Glutamatergic neuron (in vitro differentiated cells): ENCODE measurements at places on chromosomes 3 and 15.
A peak's percentile ranks its signal among the peaks of the same experiment; 100 is the strongest.

- no peak for DNase-seq
Measured at GRCh38 chr3:69710153-69710977, 28.9 kb upstream of the MITF start.

GRCh38 chr15:79562403-79562815, 130.3 kb downstream of the MINAR1 start:
- DNase-seq = no peak

DNA sequence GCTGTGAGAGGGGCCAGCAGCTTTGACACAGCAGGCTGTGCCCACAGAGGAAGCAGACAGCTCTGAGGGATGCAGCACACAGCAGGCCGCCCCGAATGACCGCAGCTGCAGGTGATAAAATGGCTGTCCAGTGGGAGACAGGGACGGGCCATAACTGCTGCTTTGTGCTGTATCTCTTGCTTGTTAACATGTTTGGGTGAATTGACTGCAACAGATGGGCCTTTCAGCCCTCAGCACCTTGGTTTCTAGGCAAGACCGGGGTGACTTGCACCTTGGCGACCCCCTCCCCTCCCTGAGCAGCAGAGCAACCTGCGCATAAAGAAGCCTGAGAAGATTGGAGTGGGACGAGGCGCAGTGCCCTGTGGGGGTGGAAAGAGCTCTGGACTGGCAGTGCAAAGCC, 36.6 kb upstream of the CLK3 start:
- no peak for DNase-seq

DNA sequence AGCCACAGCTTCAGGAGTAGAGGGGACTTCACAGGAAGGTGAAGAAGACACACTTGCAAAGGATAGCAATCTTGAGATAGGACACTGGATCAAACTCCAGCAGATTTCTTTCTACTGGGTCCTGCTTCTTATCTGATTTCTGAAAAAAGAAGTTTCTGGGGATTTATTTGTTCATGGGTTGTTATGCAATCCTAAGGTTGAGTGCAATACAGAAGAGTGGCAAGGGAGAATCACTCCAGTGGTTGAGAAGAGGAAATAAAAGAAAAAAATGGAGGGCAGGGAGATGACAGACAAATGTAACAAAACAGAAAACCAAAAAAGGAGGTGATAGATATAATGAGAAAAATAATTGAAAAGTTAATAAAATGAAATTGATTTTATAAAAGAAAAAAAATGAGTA, 858.3 kb downstream of the TUSC7 start:
- DNase-seq = no peak

GRCh38 chr3:126466886-126467610, 8.6 kb downstream of the ZXDC start:
- DNase-seq = no peak

- DNase-seq = no peak
Measured at GRCh38 chr3:181872887-181873286, 161.2 kb downstream of the SOX2 start.

DNA sequence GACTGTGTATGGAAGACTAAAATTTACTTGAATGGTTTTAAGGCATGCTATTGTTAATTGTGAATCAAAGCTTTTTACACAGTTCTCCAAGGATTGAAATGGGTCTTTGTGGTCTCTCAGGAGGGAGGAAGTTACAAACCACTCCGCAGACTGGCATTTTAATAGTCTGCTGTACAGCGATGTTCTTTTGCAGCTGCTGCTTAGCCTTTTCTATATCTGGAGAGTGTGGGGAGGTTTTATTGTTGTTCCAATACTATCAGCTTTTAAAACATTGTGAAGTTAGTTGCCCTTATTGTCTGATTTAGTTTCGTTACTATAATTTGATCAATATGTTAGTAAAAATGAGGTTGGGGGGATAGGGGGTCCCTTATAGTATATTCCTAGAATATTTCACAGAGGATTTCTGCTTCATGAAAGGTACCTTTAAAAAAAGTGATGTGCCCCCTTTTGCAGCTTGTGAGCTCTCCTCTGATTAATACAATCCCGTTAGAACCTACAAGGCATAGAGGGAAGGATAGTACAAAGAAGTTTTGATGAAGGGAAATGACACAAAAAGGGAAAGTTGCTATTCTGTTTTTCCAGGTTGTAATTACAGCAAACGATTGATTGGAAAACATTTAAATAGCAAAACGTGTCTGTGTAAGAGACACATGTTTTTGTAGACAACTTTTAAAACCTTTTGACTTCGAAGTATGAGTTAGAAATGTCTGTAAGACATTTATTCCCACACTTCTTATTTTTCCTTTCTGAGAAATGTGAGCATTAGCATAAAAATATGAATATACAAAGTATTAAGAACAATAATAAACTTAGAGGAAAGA, 158.3 kb upstream of the CGNL1 start:
- DNase-seq = no peak

GRCh38 chr15:77871852-77872371, 205.6 kb downstream of the TBC1D2B start:
- peak; percentile 52 for DNase-seq

DNA sequence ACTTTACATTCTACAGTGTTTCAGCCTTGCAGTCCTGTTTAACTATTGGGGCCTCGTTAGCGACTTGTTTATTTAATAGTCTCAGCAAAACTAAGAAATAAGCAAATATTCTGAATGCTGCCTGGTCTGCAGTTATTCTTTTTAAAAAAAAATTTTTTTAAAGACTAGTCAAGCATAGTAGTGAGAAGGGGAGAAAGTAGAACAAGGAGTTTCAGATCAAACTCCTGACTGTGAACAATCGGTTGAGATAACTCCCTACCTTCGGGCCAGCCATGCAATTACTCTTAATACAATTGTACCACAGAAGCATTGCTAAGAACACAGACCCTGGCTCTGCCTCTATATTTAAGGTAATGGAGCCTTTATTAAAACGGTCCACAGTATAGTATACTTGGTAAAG, 5.8 kb upstream of the DUT start:
- DNase-seq = no peak

DNA sequence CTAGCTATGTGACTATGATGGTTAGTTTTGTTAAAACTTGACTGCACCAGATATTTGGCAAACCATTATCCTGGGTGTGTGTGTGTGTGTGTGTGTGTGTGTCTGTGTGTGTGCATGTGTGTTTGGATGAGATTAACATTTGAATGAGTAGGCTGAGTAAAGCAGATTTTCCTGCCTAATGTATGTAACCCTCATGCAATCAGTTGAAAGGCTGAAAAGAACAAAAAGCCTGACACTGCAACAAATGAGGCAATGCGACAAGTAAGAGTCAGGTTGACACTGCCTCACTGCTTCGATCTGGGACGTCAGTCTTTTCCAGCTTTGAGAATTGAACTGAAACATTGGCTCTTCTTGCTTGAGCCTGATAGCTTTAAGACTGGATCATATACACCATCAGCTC, 643.0 kb downstream of the NAALADL2 start:
- no peak for DNase-seq

DNA sequence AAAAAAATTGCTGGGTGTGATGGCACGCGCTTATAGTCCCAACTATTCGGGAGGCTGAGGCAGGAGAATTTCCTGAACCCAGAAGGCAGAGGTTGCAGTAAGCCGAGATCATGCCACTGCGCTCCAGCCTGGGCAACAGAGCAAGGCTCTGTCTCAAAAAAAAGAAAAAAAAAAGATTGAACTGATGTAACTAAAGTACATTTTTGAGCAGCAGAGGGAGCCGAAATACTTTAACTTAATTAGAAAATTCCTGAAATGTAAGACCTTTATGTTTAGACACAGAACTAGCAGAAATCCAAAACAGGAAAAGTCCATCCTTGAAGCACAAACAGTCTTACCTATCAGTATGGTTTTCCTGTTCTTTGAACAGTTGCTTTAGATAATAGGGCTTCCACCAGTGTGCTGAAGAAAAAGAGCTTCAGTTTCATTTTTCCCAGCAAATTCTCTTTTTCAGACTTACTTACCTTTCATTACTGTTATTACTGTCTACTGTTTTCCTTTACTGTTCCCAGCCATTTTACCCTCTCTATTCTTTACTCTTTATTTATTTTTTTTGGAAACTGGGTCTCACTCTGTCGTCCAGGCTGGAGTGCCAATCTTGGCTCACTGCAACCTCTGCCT, 33.4 kb upstream of the ZNF609 start:
- DNase-seq = no peak

- DNase-seq = no peak
Measured at GRCh38 chr3:46893146-46893748, 15.7 kb downstream of the PTH1R start.

DNA sequence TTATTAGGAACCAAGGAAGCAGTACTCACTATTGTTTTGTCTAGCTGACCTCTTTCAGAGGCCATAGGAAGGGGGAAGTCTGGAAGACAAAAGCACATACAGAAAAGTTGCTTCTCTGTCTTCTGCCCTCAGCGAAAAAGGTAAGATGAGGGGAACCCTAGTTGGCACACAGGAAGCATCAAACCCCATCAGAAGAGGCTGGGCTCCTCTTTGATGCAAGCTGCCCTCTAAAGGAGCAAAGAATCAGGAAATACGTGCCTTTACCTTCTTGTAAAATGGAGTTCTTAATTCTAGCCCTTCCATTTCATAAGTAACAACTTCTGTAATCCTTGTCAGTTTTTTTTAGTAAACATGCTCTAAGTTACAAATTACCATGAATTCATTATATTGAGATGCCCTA, 12.5 kb downstream of the SPINK8 start:
- DNase-seq = no peak

DNA sequence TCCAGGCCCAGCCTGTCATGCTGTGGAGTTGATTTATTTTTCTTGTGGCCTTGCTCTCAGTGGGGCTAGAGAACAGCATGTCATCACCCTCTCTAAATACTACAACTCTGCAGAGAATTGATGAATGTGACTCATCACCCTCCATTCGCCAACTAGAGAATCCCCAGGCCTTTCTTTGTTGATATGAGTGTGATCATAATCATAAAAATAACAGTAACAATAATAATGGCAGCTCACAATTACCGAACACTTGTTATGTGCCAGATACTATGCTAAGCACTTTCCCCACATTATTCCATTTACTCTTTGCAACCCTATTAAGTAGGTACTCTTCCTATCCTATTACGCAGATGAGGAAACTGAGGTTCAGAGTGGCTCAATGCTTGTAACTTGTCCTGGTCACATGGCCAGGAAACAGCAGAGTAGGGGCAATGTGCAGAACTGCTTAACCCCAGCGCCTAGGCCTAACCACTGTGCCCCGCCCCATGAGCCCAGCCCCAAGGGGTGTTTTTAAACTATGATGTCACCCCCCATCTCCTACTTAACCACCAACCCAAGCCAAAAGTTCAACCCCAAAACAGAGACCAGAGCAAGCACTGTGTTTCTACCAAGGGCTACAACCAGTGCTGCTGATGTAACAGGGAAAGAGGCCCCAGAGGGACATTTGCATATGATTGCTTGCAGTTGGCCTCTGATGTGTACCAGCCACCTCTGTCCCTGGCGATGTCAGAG, 104.5 kb downstream of the ADCY5 start:
- no peak for DNase-seq

DNA sequence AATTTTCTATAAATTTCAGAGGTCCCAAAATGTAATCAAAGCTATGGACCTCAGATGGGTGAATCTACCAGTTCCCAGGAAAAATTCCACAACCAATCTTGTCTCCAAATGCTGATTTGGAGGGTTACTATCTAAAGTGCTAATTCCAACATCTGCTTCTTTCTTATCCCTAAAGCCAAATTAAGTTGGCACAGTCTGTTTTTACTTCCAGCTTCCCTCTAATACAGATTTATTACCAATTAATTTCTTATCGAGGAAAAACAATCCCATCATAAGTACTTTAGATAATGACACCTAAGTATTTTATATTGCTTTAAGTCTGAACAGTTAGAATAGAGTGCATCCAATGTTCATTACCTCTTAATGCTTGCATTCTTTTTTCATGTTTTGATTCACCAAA, 12.9 kb upstream of the TAFA4 start:
- DNase-seq = no peak

DNA sequence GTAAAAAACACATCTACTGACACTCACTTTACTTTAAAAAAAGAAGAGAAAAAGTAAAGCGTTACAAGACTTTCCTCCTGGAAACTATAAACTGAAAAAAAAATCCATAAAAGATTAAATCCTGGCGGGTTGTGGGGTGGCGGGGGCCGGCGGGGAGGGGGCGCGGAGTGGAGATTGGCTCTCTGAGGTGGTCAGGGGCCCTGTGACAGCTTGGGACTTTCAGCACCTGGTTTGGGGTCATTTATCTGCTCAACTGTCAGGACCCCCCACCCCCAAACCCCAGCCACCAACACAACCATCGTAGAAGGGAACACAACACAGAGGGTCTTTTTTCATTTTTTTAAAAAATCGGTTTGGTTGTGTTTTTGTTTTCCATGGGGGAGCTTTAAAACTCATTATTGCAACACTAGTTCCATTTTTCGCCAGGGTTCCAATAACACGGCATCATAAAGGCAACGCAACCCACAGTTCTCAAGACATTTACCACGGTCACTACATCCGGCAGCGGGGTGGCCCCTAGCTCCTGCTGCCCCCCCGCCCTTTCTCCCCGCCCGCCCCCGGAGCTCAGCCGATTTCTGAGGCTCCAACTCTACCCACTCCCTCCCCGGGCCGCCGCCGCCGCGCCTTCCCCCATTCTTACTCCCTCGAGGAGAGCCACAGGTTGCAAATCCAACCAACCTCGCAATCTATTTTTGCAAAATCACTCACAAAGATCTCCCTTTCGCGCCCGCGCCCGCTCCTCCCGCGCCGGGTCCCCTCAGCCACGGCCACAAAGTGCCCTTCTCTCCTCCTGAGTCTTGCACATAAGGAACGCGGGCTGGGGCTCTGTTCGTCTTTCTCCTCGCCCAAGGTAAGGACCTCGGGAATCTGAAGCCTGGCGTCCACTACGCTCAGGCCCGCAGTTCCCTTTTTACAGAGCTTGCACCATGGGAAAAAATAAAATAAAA, 1.8 kb downstream of the BCL6 start:
- peak; percentile 43 for DNase-seq

- DNase-seq = no peak
Measured at GRCh38 chr3:51271172-51271571, 113.9 kb upstream of the MANF start.

DNA sequence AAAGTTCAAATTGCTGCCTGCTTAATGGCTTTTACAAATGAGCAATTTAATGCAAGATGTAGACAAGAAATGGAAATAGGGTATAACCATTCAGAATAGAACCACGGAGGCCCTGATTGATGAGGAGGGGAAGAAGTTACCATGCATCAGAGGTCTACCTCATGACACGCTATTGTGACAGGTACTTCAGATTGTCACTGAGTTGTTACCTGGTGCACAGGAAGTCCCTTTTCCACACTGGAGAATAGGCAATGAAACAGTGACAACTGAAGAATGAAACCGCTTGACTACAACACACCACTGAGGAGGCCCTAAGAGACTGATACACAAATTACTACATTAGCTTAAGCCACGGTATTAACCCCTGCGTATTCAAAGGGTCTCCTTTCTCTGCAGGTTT, 251.2 kb downstream of the RYR3 start:
- DNase-seq = no peak

- no peak for DNase-seq
Measured at GRCh38 chr3:152977366-152977765, 142.4 kb downstream of the P2RY1 start.

DNA sequence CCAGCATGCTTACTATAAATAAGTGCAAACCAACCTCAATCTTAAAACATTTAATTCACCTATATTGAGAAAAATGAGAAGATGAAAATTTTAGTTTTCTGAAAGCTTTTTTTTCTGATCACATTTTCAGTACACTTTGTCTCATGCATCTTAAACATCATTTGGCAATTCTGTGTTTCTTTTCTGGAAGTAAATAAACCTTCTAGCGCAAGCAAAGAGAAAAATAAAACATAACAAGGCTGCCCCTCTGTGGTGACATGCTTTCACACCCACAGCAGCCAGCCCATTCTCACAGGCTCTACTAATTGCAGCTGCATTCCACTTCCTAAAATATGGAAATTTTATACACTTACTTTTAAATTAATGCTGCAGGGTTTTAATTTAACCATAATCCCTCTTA, 90.1 kb downstream of the NEK10 start:
- no peak for DNase-seq
